ENCODE measurements at places on chromosomes 16 and 17.

DNA sequence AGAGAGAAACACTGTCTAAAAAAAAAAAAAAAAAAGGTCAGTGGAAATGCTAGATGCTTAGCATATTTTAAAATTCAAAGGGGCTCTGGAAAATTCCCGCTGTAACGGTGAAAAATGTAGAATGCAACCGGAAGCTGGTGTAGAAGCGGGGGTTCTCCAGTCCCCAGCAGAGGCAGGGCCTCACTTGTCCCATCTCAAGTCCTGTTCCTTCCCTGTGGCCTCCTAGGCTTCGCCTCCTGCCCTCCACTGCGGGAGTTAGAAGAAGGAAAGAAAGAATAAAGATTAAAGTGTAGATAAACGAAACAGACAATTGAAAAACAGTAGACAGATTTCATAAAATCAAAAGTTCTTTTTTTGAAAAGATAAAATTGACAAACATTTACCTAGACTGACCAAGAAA, 14.8 kb upstream of the ZNF287 start:
- no peak for DNase-seq

- DNase-seq: no peak
Measured at GRCh38 chr17:8658810-8659209, 28.3 kb upstream of the MYH10 start.

DNA sequence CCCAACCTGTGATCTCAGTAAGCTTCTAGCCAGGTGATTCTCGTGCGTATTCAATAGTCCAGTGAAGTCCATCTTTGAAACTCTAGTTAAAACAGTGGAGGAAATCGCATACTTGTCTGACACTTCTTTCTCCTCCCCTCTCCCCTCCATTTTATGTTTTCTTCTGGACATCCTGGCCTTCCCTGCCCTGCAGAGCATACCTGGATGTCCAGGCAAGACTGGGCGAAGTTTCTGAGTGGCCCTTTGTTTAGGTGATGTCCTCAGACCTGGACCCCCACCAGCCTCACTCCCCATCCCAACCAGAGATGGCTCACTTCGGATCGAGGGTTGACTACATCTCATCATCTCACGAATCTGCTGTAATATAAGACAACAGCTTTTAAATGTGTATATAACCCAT, 65.7 kb downstream of the CCDC182 start:
- no peak for DNase-seq

GRCh38 chr17:14201021-14201987, 35.4 kb downstream of the CDRT15 start:
- DNase-seq: no peak

DNA sequence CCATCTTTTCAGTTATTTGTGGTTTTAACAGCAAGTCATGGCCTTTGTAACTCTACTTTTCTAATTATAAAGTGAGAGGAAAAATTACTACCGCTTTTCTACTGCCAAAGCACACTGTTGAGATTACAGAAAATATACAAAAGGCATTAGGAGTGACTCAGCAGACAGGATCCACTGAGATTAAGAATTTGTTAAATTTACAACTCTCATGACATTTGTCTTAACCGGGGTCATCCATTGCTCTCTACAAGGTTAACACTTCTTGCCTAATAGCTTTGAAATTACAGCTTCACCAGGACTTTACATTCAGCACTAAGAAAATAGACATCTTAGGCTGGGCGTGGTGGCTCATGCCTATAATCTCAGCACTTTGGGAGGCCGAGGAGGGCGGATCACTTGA, 93.4 kb downstream of the SSH2 start:
- DNase-seq: no peak

GRCh38 chr16:66608241-66609138, 4.0 kb downstream of the CMTM3 start:
- peak; percentile 93 for DNase-seq

DNA sequence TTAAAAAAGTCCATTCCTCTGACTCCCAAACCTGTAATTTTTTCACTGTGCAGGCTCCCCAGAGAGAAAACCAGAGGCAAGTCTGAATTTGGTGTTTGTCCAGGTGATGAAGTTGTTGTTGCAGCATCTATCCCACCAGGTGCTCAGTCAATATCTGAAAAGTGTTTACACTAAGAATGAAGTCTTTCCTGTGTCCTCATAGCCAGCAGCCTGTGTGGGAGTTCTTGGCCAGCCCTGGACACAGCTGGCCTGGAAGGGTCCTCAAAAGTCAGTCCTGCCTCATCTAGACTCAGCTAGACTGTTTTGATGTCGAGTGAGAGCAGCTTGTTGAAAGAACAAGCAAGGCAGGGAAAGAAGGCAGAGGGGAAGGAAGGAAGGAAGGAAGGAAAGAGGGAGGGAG, 3.3 kb upstream of the PMP22 start:
- no peak for DNase-seq

All from BE2C (cell line).